ENCODE measurements at places on chromosomes 4 and X.

GRCh38 chrX:130825525-130825924, 77.5 kb downstream of the ENOX2 start:
- DNase-seq, result no peak

GRCh38 chrX:101442085-101442484, 34.1 kb downstream of the HNRNPH2 start:
- no peak for DNase-seq

DNA sequence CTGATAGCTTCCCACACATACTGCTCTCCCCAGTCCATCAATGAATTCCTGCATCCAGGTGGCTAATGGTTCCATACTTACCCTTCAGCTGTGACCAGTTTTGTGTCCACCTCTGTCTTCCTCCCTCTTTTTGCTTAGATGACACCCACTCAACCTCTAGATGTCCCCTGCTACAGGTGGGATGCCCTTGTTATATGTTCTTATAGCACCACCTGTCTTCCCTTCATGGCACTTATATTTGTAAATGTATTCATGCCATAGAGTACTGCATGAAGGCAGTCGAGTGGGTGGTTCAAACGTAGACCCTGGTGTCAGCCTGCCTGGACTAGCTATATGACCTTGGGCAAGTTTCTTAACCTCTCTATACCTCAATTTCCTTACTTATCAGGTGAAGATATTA, 6.5 kb upstream of the USP46 start:
- no peak for DNase-seq

GRCh38 chr4:52976523-52977230, 114.6 kb downstream of the RASL11B start:
- DNase-seq, result no peak

- DNase-seq, result no peak
These were observed 130.6 kb upstream of the GLRA2 start for GRCh38 chrX:14398725-14399124.

DNA sequence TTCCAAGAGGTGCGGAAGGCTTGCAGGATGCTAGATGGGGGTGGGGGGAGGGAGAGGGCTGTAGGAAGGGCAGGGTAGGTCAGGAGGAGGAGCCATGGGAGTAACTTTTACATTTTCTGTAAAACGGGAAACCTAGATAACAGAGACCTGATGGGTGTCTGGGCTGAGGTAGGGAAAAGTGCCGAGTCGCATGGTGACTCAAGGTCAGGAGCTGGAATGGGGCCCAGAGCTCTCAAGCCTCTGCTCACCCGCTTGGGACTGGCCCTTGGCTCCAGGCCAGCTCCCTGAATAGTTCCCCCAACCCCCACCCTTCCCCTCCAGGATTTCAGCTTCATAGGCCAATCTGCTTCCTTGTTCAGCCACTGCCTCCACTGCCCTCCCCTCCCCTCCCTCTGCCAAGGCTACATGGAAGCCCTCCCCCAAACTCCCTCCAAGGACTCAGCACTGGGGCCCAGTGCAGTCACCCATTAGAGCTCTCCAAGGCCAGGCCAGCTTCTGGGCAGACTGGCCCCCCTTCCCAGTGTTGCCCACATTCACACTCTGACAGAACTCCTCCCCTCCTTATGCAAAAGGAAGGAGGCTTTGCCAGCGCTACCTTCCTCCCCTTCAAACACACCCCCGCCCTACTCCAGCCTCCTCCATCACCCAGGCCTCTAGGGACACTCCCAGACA, 43.6 kb downstream of the TSC22D3 start:
- peak; percentile 75 for DNase-seq

Data from Daoy (cell line).